Right cardiac atrium (tissue), 5 donors: ENCODE measurements at places on chromosomes 3 and 15. TPM values are rescaled to one million over a fixed set of nuclear protein-coding genes. Genes with fewer than 3 reads are reported as not detected.

The MUSTN1 gene
- total RNA-seq: 48.6 TPM

The GOLGA8S gene
- 0.53 TPM for total RNA-seq

The ISLR gene
- total RNA-seq: 21.6 TPM

The REC114 gene
- total RNA-seq: 5.1 TPM

- DNase-seq: peak; percentile 62
Observed at GRCh38 chr3:38022301-38022700, 7.1 kb downstream of the PLCD1 start.

GRCh38 chr3:155743606-155744005 lies 1.3 kb downstream of the PLCH1 start:
- no peak for DNase-seq

DNA sequence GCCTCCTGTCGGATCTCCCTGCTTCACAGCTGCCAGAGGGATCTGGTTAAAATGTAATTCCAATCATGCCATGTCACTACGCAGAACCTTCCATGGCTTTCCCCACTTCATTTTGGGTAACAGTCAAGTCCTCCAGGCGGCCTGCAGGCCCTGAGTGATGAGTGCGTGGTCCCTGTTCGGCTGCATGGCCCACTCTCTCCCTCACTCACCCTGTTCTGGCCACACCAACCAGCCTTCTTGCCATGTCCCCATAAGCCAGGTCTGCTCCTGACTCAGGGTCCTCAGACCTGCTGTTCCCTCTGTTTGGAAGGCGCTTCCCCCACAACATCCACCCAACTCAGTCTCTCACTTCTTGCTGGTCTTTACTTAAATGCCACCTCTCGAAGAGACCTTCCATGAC lies 41.6 kb upstream of the LINGO1 start:
- DNase-seq: no peak

GRCh38 chr3:153714016-153714415 lies 407.2 kb upstream of the ARHGEF26 start:
- no peak for DNase-seq

DNA sequence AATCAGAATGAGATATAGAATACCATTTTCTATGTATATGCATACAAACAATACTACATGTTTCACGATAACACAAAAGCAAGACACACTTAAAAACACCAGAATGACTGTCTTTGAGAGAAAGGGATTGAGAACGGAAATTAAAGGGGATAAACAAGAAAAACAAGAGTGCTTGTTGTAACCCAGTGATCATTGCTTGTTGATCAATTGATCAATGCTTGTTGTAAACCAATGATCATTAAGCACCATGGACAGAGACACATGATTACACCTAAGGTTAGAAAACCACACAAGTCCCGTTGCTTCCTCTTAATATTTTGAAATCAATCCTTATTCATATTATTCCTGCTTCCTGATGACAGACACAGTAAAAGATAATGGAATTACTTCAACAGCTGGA lies 1.1 kb upstream of the OR4F15 start:
- DNase-seq: no peak

GRCh38 chr3:42723219-42723618 lies 20.6 kb upstream of the HHATL start:
- DNase-seq: no peak

- DNase-seq: no peak
Observed at GRCh38 chr3:143839980-143840379, 8.3 kb downstream of the SLC9A9 start.

DNA sequence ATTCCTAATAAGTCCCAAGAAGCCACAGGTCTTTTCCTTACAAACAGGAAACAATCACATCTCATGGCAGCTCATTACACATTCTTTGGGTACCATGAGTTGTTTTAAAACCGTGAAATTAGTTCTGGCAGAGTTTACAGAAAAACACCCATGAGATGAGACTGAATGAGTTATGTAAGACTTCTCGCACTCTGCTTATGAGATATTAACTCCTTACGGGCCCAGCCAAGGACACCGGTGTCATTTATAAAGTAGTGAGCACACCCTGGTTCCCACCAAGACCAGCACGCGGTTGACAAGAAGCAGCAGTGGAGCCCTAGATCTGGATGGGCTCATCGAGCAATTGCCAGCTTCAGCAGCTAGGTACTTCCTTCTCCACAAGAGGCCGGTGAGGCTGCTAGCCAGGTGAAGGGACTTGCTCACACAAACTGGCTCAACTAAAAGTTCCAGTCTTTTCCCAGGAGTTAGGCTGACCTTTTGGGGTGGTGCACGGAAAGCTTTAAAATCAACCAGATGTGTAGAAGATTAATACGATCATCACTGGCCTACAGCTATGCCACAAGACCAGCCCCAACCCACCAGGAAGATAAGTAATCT lies 318.6 kb upstream of the ICE2 start:
- no peak for DNase-seq

DNA sequence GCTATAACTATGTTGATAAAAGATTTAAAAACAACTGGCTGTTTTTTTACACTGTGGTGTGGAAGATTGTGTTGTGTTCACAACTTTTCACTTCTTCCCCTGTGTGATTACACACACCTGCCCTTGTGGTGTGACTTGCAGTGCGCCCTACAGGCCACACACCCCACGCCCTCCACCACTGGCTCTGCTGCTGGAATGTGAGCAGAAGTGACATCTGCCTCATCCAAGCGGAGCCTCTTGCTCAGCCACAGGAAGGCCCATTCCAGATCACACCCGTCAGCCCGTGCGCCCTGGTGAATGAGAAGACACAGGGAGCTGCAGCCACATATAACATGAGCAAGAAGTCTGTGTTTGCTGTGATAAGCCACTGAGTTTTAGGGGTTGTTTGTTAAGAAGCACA lies 7.0 kb downstream of the CCR2 start:
- peak; percentile 53 for DNase-seq

GRCh38 chr15:39856357-39856756 lies 63.7 kb downstream of the GPR176 start:
- no peak for DNase-seq

- no peak for DNase-seq
Observed at GRCh38 chr3:73687106-73688004, 62.6 kb upstream of the PDZRN3 start.

- DNase-seq: no peak
Observed at GRCh38 chr3:147015334-147015733, 391.0 kb downstream of the ZIC4 start.

DNA sequence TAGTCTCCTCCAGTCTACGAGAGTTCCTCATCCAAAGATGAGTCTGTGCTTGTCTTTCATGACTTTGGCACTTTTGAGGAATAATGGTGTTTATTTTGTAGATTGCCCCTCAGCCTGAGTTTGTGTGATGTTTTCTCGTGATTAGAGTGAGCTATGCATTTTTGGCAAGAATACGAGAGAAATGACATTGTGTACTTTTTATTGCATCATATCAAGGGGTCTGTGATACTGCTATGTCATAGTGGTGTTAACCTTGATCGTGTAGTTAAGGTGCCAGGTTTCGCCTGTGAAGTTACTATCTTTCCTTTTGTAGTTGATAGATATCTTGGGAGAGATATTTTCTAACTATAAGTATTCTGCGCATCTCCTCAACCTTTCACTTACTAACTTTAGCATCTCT lies 18.9 kb downstream of the RSRC1 start:
- DNase-seq: no peak

GRCh38 chr15:48415036-48415886 lies 84.0 kb downstream of the DUT start:
- DNase-seq: no peak

- DNase-seq: no peak
Observed at GRCh38 chr3:185046603-185047002, 106.3 kb downstream of the C3orf70 start.

- DNase-seq: no peak
Observed at GRCh38 chr15:44554934-44555723, 18.2 kb downstream of the EIF3J start.

DNA sequence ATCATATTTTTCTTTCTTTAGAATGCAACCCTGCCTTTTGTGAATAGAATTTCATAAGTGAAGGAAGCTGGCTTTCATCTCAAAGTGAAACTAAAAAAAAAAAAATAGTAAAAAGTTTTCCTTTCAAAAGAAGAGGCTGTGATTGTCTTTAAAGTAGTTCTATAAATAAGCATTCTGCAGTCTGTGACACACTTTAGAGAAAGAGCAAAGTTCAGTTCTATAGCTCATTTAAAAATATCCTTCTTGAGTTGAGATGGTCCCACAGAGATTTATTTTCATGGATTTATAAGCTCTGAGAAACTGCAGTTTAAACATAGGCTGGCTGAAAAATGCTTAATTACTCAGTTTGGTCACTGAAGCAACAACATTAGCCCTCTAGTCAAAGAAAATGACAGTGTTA lies 36.1 kb upstream of the CNTN6 start:
- no peak for DNase-seq

DNA sequence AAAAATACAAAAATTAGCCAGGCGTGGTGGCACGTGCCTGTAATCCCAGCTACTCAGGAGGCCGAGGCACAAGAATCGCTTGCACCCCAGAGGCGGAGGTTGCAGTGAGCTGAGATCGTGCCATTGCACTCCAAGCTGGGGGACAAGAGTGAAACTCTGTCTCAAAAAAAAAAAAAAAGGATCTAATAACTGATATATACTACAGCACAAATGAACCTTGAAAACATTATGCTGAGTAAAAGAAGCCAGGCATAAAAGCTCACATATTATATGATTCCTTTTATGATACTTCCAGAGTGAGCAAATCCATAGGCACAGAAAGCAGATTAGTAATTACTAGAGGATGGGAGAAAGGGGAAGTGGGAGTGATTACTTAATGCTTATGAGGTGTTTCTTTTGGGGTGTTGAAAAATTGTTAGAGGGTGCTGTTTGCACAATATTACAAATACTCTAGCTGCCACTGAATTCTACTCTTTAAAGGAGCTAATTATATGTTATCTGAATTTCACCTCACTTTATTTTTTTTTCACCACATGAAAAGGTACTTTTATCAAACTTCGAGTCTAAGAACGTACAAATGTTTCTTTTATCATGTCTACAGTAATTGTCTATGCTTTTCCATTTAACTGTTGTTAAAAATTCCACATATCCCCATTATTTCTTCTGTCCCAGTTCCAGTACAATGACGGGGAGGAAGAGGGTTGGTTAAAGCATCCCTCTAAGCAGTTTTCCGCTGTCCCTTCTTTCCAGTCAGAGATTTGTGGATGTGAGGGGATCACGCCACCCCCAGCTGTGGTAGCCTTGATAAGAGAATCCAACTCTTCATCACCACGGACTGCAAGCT lies 77.7 kb upstream of the FAM174B start:
- DNase-seq: no peak

GRCh38 chr3:143363276-143363675 lies 243.7 kb downstream of the CHST2 start:
- DNase-seq: no peak

DNA sequence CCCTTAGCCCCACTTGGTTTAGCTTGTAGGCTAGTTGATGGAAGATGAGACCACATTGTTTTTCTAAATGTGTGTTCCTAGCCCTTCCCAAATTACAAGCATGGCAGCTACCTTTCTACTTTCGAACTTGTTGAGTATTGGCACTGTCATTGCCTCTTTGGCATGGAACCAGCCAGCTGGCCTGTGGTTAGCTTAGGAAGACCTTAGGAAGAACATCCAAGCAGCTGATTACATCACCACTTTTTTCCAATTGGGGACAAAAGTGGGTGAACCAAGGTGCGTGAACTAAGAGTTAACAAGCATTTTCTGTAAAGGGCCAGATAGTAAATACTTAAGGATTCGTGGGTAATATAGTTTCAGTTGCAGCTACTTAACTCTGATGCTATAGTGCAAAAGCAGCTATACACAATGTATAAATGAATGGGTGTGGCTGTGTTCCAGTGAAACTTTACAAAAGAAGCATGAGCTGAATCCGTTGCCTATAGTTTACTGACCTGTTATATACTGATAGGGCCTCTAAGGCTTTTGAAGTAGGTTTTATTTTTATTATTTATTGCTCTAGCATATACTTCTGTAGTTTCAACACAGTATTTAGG lies 8.5 kb downstream of the KLHL18 start:
- no peak for DNase-seq

DNA sequence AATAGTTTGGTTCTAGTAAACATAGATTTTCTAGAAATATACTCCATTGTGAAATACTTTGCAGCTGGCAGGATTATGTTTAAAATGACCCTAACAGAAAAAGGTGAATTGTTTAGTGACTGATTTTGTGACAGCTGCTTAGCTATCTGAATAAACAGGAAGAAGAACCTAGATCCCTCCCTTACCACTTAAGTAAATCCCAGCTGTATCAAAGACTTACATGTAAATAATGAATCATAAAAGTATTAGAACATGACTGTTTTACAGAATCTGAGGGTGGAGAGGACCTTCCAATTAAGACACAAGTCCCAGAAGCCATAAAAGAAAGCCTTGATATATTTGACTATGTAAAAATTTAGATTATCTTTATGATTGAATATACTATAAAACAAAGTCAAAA lies 15.9 kb downstream of the SLC49A4 start:
- DNase-seq: no peak
